ENCODE measurements at places on chromosomes 2 and 18.

GRCh38 chr2:225598426-225598825 is 198.9 kb downstream of the NYAP2 start:
- no peak for DNase-seq

DNA sequence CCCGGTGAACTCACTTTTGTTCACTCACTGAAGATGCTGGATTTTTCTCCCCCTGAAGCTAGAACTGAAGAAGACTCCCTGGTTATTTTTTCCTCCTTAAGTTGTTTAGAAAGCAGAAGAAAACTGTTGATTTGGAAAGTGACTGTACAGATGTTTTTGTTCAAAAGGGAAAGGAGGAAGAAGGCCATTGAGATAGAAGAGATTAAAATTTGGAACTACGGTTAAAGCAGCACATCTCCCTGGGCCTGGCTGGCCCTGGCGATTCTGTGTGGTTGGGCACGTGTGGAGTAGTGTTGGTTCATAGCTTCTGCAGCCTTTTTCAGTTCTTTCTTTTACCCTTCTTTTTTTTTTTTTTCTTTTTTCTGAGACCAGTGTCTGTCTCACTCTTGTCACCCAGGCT is 109.2 kb downstream of the MAP4K4 start:
- DNase-seq = no peak

- DNase-seq = no peak
Measured at GRCh38 chr2:5617796-5618195, 74.4 kb upstream of the SOX11 start.

DNA sequence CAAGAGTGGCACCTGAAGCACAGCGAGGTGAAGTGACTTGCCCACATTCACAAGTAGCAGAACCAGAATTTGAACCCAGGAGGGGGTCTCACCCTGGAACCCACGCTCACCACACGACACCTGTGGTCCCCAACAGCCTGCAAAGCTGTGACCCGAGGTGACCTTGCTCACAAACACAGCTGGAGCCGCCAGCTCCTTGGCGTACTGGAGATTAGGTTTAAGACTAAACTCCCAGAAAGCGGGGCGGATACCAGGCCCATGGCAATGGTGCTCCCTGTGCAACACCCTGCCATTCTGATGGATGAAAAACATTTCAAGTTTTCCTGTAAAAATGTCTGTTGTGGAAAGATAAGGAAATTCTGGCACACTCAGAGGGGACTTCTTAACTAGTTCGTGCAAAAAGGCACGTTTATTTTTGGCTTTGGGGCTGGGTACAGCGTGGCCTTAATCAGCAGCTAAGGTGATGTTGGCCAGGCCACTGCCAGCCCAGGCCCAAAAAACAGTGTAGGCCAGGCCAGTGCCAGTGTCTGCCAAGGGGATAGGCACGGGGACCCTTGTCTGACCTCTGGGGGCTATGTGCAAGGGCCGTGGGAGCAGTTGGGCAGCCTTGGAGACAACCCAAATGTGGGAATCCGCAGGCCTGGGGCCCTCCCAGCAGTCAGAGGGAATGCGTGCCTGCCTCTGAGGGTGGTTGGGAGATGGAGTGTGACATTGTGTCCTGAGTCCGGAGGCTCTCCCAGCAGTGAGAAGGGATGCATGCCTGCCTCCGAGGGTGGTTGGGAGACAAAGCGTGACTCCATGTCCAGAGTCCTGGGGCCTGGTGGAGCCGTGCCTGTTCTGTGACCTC is 185.0 kb upstream of the HS6ST1 start:
- DNase-seq = no peak

DNA sequence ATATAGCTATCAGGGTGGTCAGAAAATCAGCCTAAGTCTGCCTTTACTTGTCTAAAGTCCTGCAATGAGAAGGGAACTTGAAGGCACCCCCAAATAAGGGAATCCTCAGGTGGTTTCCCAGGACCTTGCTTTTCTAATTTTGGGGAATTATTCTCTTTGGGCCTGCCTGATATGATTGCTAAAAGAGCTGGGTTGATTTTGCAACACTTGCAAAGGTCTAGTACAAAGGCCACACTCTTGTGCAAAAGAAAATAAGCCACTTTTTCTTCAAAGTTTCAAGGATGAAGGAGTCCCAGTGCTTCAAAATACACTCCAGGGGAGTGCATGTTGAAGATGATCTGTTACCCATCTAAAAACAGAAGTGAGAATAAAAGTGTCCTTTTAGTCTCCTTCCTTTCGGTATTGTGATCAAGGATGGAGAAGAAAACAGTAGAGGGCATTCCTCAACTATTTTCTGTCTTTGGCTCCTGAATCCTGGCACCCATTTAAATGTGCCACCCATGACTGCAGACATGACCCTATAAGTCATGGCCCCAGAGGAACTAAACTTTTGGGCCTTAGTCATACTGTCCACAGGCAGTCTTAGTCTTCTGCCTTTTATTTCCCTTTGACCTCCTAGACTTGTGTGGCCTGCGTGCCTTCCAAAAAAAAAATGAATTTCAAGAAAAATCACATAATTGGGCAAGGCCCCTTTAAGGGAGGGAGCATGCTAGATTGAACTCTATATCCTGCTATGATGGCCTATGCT is 5.1 kb downstream of the SULT1C3 start:
- no peak for DNase-seq

GRCh38 chr2:234536178-234536965 is 39.5 kb upstream of the ARL4C start:
- DNase-seq = no peak

GRCh38 chr18:46283268-46283667 is 179.1 kb downstream of the HAUS1 start:
- no peak for DNase-seq

- no peak for DNase-seq
Measured at GRCh38 chr2:8462280-8462679, 219.6 kb upstream of the ID2 start.

DNA sequence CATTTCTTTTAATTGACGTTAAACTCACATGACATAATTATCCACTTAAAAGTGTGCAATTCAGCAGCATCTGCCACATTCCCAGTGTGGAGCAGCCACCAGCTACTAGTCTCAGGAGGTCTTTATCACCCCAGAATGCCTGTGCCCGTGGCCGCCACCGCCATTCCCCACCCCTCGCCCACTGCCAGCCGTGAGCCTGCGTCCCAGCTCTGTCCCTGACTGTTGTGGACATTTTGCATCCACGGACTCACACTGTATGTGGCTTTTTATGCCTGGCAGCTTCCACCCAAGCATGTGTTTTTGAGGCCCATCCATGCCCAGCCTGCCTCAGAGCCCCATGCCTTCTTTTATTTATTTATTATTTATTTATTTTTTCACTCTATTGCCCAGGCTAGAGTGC is 9.2 kb downstream of the BOK start:
- DNase-seq = no peak

DNA sequence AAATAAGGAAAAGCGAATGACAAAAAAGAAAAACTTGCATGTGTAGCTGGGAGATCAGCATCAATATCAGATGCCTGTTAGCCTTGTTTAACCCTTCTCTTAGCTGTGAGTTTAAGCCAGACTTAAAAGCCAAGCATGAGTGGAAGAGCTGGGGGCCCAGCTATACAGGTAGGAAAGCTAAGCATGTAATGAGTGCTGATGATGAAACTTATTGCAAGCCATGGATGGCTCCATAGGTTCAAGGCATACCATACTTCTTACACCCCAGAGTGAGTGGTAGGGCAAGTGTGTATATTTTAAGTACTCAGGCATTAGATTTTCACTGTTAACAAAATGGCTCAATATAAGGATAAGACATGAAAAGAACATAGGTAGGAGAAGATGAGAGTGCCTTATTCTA is 28.0 kb downstream of the RBBP8 start:
- DNase-seq = no peak

- DNase-seq = no peak
Measured at GRCh38 chr2:154952346-154952980, 254.0 kb downstream of the KCNJ3 start.

DNA sequence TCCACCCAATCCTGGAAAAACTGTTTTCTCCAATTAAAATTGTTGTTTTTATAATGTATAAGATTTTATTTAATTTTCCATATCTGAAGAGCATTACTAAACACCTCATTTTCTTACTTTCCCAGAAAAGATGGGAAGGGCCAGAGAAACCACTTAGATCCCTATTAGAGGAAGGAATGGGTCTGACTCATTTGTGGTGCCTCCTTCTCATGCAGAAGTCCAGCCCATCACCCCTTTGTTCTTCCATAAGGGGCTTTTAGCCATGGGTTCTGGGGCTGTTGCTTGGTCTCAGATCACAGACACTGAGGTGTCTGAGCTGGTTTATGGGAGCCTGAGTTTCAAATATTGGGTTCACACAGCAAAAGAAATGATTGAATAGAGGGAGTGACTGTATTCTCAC is 152.2 kb downstream of the ESCO1 start:
- DNase-seq = no peak

- no peak for DNase-seq
Measured at GRCh38 chr2:173161507-173161906, 85.9 kb downstream of the MAP3K20 start.

DNA sequence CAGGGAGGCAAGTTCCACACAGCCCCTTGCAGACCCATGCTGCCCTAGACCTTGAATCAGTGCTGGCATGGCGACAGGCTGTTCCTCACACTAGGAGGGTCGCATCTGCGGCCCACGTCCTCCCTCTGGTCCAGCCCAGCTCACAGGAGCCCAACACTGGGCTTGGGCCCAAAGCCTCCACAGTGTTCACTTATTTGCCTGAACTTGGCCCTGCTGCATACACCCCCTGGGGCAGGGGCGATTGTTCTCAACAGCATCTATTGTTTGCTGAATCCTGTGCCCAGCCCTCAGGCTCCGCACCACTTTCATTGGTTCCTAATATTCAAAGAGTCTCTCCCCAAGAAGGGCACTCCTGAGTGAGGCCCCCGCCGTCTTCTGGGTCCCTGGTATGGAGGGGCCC is 90.7 kb downstream of the ZBTB7C start:
- no peak for DNase-seq

DNA sequence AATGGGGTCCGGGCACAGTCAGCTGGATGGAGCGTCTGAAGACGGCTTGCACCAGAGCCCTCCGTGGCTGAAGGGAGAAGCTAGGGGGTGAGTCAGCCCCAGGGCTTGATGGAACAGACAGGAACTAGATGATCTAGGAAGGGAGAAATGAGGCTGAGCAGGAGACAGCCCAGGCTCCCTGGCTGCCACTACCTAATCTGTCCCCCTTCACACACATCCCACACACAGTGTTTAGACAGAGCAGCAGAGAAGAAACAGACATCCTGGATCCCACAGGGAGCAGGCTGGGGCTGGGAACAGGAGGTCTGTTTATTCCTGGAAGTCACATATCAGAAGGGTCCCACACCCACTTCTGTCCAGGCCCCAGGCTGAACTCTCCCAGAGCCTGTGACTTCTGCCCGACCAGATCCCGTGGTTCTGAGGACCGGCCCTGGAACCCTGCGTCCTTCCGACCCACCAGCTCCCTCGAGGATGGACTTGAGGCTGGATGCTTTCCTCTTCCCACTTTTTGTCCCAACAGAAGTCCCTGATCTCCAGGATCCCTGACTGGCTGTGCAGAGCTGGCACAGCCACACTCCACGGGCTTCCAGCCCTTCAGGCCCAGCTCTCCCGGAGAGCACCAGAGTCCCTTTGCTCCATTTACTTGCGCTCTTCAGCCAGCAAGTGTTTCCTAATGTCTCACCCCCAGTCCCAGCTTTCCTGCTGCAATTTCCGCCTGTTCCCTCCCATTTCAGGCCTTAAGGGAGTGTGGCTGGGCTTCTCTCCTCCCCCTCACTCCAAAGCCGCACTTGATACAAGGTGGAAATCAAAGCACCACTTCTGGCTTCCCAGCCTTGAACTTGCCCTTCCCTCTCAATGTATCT is 1.5 kb upstream of the GPBAR1 start:
- no peak for DNase-seq

- DNase-seq = no peak
Measured at GRCh38 chr2:7375901-7376300, 458.7 kb downstream of the RNF144A start.

GRCh38 chr2:101692041-101692440 is 5.5 kb upstream of the MAP4K4 start:
- DNase-seq = no peak

DNA sequence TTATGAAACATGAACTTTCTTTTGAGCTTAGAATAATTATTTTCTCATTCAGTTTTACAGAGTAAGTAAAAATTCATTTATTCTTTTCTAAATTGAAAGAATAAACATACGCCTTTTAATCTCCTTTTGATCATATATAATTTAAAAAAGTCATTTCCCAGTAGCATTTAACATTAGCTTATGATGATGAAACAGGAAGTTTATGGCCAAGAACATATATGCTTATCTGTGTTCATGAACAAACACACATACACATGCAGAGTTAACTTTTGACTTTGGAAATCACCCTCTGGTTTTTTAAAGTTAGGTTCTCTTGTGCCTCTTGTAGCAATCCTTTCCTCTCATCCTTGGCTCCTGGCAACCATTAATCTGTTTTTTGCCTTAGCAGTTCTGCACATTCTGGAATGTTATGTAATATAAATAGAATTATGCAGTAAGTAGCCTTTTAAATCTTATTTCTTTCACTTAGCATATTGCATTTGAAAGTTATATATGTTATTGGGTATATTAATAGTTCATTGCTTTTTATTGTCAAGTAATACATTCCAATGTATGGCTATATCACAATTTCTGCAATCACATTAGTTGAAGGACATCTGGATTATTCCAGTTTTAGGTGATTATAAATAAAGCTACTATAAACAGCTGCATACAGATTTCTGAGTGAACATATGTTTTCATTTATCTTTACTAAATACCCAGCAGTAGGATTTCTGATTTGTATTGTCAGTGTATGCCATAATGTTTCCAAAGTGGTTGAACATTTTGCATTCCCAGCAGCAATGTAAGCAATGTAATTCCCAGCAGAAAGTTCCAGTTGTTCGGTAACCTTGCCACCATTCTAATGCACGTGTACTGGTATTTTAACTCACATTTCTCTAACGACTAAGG is 210.3 kb downstream of the ZRANB3 start:
- DNase-seq = no peak

DNA sequence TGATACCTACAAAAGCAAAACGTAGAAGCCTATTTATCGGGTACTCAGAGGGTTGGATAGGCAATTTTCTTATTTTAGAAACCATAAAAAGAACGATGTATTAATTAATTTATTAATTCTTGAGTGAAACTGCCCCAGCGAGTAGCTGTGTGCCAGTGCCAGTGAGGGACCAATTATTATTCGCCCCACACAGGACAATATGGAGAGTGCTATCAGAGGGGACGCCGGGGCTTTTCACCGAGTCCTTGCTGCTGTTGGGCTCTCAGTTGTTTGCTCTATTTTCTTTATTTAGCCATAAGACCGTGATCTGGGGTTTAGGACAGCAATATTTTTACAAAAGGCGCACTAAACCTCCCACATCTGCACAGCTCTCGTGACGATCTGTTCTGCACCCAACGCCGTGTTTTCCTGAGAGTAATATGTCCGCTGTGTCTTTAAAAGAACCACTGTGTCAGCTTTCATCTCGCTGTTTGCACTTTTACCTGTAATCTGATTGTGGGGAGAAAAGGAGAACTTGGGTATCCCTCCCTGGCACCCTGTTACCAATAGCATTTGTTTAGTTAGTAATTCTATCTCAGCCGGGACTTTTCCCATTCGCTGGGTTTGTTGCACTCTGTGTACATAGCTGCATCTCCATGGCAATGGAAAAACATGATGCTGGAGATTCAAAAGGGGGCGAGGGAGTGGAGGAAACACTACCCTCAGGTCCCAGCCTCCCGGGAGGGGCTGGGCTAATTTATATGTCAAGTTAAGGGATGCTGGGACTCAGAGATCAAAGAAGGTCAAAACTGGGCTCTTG is 30.1 kb upstream of the ZNF516 start:
- peak; percentile 89 for DNase-seq
